Right ventricle myocardium superior (tissue), 1 donor: ENCODE measurements at places on chromosomes 7 and 10.

DNA sequence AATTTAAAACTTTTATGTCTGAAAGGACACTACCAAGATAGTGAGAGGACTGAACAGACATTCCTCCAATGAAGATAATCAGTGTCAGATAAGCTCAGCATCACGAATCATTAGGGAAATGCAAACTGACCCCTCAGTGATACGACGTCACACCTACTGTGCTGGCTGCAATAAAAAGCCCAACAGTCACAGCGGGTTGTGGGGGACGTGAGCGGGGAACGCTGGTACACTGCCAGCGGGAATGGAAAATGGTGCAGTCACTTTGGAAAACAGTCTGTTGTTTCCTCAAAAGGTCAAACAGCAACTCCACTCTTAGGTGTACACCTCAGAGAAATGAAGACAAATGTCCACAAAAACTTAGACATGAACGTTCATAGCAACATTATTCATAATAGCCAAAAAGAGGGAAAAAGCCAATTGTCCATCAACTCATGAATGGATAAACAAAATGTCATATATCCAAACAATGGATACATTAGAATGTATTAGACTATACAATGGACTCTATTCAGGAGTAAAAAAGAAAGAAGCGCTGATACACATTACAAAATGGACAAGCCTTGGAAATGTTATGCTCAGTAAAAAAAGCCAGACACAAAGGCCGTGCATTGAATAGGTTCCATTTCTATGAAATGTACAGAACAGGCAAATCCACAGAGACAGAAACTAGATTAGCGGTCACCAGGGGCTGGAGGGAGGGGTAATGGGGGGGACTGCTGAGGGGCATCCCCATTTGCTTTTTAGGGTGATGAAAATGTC is 2.4 kb upstream of the ECHS1 start:
- no peak for DNase-seq

DNA sequence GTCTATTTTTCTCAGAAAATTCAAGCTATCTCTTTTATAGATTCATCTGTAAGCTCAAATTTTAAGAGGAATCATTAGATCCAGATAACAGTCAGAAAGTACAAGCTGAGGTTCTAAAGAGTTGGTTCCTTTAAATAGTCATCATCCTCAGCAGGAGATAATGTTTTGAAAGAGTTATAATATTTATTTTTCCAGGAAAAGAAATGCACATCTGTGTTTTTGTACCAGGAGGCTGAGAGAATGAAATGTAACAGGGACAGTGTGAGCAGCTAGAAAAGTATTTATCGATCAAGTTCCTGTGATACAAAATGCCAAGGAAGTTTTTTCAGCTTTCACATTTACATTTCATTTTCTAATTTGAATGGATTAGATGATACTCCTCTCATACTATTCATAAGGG is 120.2 kb upstream of the LRRTM3 start:
- DNase-seq, result no peak

GRCh38 chr10:118995739-118996138 is 33.8 kb upstream of the NANOS1 start:
- no peak for DNase-seq

- DNase-seq, result peak; percentile 86
These were observed 126.2 kb downstream of the PRPF18 start for GRCh38 chr10:13712837-13713581.

- peak; percentile 94 for DNase-seq
These were observed 109.5 kb upstream of the TMEM72 start for GRCh38 chr10:44801383-44802327.

- DNase-seq, result no peak
These were observed 35.9 kb upstream of the CYP2C9 start for GRCh38 chr10:94902570-94902969.

DNA sequence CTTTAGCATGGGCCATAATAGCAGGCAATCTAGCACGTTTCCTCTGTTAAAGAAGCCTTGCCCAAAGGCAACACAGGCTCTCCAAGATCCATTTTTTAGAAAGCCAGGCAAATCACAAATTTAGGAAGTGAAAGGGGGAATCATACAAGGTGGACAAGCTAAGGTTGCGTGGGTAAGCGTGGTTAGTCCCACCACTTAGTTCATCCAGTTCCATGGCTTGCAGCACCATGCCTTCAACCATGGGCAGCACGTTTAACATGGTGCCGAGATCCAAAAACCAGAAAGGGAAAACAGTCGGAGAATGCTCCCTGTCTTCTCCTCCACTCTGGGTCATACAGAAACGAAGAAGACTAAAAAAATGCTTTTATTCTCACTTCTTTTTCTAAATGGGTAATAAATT is 234.4 kb upstream of the IMMP2L start:
- DNase-seq, result no peak

DNA sequence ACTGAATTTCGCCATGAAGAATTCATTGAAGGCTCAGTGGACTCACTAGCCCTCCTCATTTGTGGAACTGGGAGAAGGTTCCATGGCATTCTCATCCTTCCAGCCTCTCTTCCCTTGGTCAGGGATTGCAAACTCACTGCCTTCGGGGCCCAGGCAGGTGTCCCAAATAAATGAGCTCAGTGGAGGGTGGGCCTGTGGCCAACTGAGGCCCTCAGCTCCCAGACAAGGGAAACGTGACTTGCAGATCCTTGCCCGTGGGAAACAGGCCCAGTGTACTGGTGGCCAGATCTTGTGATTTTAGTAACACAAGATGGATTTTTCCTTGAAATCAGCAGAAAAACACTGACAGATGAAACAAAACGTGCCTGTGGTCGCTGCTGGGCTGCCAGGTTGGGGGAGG is 168.7 kb upstream of the CTBP2 start:
- no peak for DNase-seq

- no peak for DNase-seq
These were observed 118.1 kb downstream of the ZNF365 start for GRCh38 chr10:62492012-62492869.

GRCh38 chr10:7260412-7260900 is 150.4 kb downstream of the SFMBT2 start:
- DNase-seq, result peak; percentile 57

DNA sequence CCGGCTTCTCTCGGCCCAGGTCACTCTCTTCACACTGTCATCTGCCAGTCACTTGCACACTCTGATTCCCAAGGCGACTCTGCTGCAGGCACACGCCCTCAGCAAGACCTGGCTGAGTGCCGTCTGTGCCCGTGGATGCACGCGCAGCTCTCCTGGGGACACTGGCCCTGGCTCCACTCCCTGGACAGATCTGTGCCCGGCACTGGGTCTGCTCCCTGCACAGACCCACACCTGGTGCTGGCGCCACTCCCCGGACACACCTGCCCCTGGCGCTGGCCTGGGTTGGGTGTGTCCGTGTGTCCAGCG is 133.2 kb downstream of the DNAJB6 start:
- no peak for DNase-seq

DNA sequence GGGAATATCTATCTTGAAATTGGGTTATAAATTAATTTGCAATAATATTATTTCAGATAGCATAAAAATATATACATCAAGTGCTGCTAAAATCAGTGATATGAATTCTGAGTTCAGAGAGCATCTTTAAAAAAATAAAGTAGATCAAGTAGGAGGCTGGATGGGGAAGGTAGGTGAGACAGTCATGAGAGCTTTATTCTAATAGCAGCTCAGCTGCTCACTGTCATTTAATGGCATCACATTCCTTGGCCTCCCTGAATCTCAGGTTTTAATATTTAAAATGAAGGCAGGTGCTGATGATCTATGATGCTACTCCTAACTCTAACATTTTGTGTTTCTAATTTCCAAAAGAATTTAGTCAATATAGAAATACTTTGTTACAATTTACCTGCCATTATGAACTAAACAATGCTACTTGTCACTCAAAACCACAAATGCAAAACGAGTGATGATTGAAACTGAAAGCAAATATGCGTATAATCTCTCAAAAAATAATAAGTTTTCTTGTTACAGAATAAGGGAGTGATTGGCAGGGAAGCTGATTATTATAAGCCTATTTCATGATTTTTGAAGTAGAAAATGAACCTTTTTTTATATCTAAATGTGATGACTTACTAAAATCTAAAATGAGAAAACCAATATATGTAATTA is 147.6 kb upstream of the CSTF2T start:
- no peak for DNase-seq

- no peak for DNase-seq
These were observed 58.4 kb downstream of the ZNF22 start for GRCh38 chr10:45058992-45059561.

GRCh38 chr10:111207500-111207899 is 130.7 kb downstream of the ADRA2A start:
- no peak for DNase-seq

DNA sequence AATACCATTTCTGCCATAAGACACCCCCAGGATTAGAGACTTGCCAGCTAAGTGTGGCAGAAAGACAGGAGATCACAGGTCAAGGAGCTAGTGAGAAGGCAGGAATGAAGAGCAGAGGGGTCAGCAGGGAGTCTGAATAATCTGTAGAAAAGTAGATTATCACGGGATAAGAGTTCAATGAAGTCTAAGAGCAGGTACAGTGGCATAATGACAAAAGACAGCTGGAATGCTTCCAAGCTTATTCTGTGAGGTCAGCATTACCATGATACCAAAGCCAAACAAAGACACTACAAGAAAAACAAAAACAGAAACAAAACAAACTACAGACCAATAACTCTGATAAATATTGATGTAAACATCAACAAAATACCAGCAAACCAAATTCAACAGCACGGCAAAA is 20.8 kb downstream of the PILRA start:
- DNase-seq, result no peak

GRCh38 chr10:69213591-69214311 is 6.4 kb upstream of the HKDC1 start:
- no peak for DNase-seq

DNA sequence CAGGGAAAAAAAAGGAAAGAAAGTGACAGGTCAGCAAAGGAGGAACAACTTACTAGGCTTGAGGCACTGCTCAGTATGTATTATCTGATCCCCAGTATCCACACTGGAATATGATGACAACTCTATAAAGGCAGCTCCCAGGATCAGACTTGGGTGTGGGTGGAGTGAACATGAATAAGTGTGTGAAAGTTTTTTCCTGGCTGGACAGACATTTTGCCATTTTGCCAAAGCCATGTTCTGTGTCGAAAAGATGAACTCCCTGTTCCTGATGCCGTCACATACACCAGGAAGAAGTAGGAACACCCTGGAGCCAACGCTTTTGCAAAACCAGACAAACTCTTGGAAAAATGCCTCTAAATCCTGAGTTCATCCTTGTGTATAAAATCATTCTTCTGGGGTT is 143.2 kb upstream of the MEOX2 start:
- DNase-seq, result no peak

- no peak for DNase-seq
These were observed 27.0 kb upstream of the ZPBP start for GRCh38 chr7:50119815-50120637.

GRCh38 chr7:82549616-82550285 is 106.2 kb upstream of the CACNA2D1 start:
- no peak for DNase-seq

DNA sequence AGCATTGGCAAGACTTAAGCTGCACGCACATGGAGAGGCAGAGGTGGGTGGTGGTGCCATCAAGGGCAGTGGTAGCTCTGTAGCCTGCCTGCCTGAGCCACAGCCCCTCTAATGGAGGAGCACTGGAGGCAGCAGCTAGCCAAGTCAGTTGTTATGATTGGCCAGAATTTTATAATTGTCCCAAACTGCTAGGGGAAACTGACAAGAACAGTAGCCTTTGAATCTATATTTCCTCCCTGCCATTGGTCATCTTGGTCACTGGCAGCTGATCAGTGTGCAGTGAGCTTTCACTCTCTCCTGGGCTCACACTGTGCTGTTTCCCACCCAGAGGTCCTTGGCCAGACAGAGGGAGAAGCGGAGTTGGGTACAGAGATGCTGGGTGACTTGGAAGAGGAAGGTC is 9.6 kb upstream of the ZNF783 start:
- DNase-seq, result no peak

DNA sequence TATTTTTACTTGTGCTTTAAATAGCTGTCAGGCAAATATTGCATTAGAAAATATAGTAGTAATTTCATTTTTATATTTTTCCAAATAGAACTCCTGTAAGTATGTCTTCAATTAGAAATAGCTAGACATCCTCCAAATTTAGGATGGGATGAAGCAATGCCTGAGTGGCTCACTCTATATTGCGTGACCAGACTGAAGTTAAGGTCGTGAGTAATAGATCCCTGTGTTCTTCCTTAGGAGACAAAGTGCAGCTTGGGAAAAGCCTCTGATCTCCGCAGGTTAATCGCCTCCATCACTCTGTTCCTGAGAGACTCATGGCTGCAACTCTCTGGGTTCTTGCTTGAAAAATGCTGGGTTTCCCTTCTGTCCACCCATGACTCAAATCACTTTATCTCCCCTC is 484.8 kb upstream of the ANKRD30A start:
- no peak for DNase-seq

DNA sequence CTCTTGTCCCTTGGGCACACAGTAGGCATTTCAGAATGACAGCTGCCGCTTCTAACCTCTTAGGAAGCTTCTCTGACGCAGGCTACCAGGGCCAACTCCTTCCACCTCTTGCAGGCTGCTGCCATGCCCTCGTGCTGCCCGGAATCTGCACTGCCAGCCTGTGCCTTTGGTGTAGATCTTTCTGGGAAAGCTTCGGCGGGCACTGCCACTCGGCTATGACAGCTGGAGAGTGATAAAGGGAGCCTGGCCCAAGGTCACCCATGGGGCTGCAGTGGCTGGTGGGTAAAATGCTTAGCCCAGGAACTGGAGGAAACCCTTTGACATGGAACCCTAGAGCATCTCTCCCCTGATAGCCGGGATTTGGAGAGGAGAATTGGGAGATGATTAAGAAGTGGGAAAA is 78.0 kb upstream of the C1QL3 start:
- peak; percentile 57 for DNase-seq

DNA sequence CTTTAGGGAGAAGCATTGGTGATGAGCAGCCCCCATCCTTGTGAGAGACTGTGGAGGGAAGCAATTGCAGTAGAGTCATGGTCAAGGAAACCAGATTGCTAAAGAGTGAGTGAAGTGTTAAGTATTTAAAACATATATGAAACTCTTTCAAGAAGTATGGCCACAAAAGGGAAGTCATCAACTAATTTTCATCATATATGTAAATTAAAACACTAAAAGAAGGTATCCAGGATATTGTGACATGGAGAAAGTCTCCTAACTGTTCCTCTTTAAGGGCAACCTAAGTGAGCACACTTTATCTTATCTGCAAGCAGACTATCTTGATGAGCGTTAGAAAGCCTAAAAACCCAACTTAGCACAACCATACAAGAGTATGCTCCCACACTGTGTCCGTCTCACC is 69.7 kb downstream of the CD36 start:
- DNase-seq, result no peak

DNA sequence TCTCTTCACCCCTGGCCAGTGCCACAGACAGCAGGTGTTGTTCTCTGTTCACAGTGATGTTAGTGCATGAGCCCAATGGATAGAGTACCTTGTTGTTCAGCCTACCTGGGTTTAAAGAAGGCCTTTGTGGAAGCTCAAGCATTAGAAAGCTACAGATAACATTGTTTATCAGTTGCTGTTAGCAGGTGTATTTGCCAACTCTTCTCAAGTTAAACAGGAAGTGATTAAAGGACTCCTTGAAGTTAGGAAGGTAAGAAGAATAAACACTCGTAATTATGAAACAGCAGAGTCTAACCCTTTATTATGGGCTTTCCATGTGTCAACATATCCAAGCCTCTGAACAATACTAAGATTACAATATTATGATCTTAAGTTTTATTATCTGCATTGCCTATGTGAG is 25.9 kb downstream of the RGR start:
- no peak for DNase-seq

- no peak for DNase-seq
These were observed 346.4 kb upstream of the NPSR1 start for GRCh38 chr7:34311591-34311990.

- peak; percentile 34 for DNase-seq
These were observed 23.2 kb downstream of the SLC35G1 start for GRCh38 chr10:93917064-93917391.

GRCh38 chr7:37220664-37221063 is 228.0 kb downstream of the ELMO1 start:
- DNase-seq, result no peak
